Stimulated activated CD8-positive, alpha-beta memory T cell treated with anti-CD3 and anti-CD28 coated beads, Interleukin-15, amount 100 ng/mL, for 48 hours (primary cell): ENCODE measurements at places on chromosomes 11 and 22.

GRCh38 chr22:22955866-22956535 is 68.4 kb downstream of the IGLL5 start:
- peak; percentile 34 for DNase-seq

DNA sequence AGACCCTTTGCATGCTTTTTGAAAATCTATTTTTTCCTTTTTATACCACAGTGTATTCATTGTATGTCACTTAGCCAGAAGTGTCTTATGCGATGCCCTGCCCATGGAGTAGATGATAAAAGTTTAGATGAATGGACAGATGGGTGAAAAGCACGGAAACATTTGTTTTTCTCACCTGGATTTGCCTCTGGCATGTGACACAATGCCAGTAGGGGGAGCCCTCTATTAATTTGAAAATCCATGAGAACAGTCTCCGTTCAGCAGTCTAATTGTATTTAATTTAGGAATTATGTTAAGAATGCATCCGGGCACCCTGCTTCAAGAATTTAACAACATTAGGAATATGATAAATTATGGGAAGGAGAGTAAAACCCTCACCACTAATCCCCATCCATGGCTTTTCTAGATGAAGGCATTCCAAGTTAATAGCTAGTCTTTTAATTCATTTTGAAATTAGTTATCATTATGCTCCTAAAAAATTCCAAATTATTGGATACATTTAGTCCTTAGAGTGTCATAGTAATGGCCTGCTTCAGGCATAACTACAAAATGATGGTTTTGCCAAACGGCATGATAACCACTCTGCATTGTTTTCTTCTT is 55.3 kb upstream of the ALKBH3 start:
- no peak for DNase-seq

DNA sequence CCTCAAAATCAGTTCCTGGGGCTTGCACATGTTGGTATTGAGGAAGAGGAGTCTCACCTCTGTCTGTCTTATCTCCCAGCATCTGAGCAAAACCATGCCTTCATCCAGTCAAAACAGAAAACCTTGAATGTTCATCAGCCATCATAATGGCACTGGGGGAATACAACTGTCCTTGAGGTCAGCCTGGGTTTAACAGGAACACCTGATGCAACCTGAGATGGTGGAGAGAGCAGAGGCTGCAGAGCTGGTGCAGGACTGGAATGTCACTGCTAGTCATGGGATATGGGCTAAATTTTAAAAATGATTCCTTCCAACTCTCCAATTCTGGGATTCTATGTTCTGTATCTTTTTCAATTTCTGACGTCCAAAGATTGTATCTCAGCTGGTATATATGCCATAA is 931.0 kb downstream of the NTM start:
- DNase-seq: no peak

- no peak for DNase-seq
These were observed 505.4 kb downstream of the BRD1 start for GRCh38 chr22:49322231-49322630.

GRCh38 chr22:50270666-50271394 is 650 bp upstream of the MAPK11 start:
- no peak for DNase-seq

GRCh38 chr22:48510599-48510998 is 1317.1 kb downstream of the BRD1 start:
- no peak for DNase-seq

DNA sequence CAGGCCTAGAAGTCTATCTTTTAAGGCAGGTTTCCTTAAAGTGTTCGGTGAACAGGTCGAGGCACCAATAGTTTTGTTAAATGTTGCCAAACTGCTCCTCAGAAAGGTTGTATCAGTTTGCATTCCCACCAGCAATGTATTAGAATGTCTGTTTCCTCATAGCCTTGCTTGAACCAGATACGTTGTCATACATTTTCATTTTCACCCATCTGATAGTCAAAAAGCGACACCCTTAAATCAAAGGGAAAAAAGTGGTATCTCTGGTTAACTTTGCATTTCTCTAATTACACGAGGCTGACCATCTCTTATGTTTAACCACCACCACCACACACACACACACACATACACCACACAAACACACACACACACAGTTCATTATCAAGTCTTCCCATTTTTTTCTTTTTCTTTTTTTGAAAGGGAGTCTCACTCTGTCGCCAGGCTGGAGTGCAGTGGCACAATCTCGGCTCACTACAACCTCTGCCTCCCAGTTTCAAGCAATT is 16.3 kb downstream of the PRR14L start:
- DNase-seq: no peak
